ENCODE measurements at places on chromosomes 3 and 15. TPM values are rescaled to one million over a fixed set of nuclear protein-coding genes. Genes with fewer than 3 reads are reported as not detected.
A peak's percentile ranks its signal among the peaks of the same experiment; 100 is the strongest.

- peak; percentile 37 for DNase-seq
Measured at GRCh38 chr15:39582286-39582976, 1.6 kb downstream of the THBS1 start.

GRCh38 chr3:172247525-172248274 lies 200.6 kb downstream of the GHSR start:
- no peak for DNase-seq

GRCh38 chr15:43215961-43216360 lies 4.9 kb downstream of the EPB42 start:
- DNase-seq, result no peak

- DNase-seq, result peak; percentile 59
Measured at GRCh38 chr3:111617912-111618601, 22.9 kb upstream of the ZBED2 start.

DNA sequence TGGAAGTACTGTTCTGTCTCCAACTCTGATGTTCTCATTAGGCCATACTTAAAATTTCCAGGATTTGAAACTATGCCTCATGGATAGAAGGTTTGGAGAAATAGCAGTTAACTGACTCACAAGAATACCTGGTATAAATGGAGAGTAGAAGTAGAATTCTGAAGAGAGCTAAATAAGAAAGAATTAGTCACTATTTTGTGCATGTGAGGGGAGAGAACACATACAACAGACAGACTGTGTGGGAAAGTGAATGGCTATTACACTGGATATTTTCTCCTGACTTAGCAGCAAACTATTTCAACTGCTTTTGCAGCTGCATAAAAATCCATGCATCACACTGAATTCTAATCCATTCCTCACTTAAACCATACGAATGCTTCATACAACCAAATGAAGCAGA lies 71.3 kb downstream of the C3orf70 start:
- DNase-seq, result no peak

SLC12A1 gene
- not detected for total RNA-seq

GRCh38 chr3:98058244-98058960 lies 23.3 kb upstream of the GABRR3 start:
- DNase-seq, result no peak

- DNase-seq, result no peak
Measured at GRCh38 chr3:15557511-15557946, 36.0 kb upstream of the COLQ start.

FBN1 gene
- 144 TPM for total RNA-seq

CCDC39 gene
- total RNA-seq, result not detected

- no peak for DNase-seq
Measured at GRCh38 chr15:39183164-39183881, 397.6 kb upstream of the THBS1 start.

TRPM1 gene
- not detected for total RNA-seq

DNA sequence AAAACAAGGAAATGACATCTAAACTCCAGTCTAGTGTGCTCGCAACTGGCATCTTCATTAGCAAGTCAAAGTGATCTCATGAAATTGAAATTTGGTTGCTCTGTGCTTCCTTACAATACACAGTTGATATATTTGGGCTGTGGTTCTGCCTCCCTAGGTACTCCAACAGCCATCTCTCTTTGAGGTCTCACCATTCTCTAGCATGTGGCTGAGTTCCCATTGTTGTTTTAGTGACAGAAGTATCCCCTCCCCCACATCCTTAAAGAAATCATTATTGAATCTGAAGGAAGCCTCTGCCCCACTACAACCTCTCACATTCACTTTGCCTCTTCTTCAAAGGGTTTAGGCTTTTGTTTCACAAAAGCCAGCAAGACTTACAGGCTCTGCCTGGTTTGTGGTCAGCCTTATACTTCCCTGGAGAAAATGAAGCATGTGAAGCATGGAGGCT lies 516.5 kb downstream of the NLGN1 start:
- no peak for DNase-seq

DNA sequence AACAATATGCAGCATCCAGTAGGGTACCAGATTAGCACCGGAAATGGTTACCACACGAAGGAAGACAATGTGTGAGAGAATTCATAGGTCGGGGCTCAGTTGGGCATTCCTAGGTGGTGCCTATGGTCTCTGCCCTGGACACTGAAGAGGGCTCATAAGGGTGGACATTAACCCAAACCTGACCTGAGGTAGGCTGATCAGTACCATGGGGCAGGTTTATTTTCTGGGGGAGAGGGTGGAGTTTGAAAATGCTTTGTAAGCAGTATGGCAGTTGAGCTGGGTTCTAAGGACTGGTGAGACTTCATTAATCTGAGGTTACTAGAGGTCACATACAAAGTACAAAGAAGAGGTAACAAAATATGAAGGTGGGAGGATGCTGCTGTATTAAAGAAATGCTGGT lies 68.4 kb downstream of the RPL22L1 start:
- no peak for DNase-seq

DNA sequence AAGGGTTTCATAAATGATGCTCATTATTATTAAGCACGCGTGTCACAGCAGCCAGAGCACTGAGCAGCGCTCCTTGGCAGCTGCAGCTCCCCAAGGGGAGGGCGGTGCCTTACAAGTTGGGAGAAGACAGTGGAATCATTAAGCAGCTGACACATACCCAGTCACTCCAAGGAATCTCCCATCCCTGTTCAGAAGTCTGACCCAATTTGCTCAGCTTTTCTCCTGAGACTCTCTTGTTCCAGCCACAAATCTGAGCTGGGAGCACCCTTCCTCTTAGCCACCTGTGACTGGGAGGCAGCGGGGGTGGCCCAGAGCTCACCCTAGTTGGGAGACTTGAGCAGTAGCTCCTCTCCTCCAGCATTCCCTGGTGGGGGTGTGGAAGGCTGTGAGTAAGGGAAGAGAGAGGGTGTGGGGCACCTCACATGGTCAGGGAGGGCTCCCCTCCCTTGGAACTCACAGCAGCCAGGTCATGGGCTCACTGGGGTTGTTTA lies 64.3 kb downstream of the DUT start:
- DNase-seq, result no peak

MRPL3 gene
- total RNA-seq, result 76.5 TPM

DNA sequence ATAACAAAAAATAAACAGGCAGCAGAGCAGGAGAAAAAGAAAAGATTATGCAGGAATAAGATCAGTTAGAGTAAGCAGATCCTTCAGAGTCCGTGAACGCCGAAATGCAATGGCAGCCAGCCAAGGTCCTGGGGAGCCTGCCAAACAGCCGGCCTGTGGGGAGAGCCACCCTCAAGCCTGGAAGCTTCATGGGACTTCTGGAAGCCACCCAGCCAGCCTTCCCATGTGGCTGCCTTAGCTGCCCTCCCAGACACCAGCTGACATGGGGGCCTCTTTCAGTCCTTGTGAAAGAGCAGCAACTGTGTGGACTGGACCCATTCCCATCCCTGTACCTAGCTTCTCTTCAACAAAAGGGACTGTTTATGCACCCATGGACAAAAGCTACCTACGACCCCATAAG lies 64.9 kb upstream of the RAD18 start:
- DNase-seq, result peak; percentile 87

GATA2 gene
- total RNA-seq, result 43.0 TPM

- DNase-seq, result no peak
Measured at GRCh38 chr15:56672721-56673120, 60.6 kb downstream of the ZNF280D start.

- no peak for DNase-seq
Measured at GRCh38 chr3:6528951-6529350, 332.0 kb upstream of the GRM7 start.

GRCh38 chr3:197229178-197229577 lies 69.2 kb downstream of the DLG1 start:
- DNase-seq, result no peak

ALDH1L1 gene
- total RNA-seq, result 1.8 TPM

GRCh38 chr3:106249159-106249558 lies 380.3 kb upstream of the CBLB start:
- no peak for DNase-seq

CPLX3 gene
- total RNA-seq, result not detected

TMEM212 gene
- not detected for total RNA-seq

DNA sequence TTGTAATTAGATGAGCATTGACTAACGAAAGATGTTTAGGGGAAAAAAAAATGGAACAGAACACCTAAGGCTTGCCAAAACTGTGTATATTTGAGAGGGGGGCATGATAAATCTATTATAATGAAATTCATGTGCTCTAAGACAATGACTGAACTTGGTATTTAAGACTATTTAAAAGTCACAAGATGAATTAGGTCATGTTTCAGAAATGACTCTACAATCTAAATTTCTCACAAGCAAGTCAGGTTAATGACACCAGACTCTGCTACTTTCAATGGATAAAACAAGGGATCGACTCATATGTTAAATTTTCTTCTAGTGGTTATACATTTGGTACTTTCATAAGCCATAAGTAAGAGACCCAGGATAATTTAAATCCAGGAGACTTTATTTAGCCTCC lies 78.4 kb downstream of the DUT start:
- DNase-seq, result no peak

FETUB gene
- not detected for total RNA-seq

DNA sequence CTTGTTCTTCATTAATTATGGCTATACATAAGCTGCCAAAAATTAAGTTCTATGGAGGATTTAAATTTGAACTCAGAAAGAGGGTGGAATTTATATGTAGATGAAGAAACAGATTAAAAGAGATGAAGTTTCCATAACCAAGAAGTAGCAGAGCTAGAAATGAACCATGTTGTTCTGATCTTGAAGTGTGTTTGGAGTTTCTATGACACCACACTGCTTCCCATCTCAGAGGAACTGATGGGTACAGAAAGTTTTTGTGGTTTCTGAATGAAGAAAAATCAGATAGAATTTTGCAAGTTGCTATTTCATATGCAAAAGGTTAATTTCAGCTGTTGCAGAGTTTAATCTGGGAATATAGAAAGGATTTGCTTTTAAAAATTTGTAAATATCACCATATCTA lies 710.3 kb downstream of the PDCD6IP start:
- no peak for DNase-seq

SLC6A1 gene
- 1.7 TPM for total RNA-seq

OSTN gene
- total RNA-seq, result not detected

DNA sequence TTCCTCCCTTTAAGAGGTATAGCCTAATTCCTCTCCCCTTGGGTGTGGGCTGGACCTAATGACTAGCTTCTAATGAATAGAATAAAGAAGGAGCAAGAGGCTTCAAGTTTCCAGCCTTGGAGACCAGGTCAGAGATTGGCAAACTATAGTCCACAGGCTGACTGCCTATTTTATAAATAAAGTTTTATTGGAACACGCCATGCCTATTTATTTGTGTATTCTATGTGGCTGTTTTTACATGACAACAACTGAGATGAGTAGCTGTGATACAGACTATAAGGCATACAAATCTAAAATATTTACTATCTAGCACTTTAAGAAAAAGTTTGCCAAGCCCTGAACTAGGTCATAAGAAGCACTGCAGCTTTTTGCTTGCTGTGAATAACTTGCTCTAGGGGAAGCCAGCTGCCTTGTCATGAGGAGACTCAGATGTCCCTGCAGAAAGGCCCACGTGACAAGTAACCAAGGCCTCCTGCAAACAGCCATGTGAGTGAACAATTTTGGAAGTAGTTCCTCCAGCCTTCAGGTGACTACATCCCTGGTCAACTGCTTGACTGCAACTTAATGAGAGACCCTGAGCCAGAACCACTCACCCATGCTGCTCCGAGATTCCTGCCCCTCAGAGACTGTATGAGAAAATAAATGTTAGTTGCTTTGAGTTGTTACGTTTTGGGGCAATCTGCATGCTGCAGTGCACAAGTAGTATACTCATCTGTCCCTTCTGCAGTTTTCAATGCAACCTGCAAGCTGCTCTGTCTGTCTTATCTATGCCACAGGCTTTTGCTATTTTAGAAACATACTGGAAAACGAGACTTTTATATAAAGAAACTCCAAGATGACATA lies 21.1 kb upstream of the MAP3K13 start:
- no peak for DNase-seq

KY gene
- 0.10 TPM for total RNA-seq

GRCh38 chr3:36220173-36220572 lies 160.1 kb upstream of the STAC start:
- DNase-seq, result no peak

DNA sequence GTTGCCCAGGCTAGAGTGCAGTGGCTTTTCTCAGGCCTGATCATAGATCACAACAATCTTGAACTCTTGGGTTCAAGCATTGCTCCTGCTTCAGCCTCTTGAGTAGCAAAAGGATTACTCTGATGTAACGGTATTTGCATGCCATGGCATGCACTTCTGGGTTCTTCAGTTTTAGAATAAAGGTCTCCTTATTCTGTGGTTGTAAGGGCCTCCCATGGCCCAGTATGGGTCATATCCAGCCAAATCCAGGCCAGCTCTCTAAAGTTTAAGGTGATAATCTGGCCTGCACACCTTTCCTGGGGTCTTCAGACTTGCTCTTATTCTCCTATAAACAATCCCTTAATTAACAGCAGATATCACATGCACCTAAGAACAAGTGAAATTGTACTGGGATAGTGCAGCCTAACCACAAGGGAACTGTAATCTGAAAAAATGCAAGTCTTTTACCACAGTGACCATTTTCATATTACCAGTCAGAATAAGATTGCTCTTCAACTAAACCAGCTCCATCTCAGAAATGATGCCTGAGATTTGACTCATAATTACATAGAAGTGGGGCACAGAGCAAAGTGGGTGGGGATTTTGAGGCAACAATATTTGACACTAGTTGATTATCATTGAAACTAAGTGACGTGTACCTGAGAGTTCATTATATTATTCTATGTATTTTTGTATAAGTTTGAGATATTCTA lies 25.4 kb downstream of the COMMD2 start:
- no peak for DNase-seq

GRCh38 chr3:102224171-102224570 lies 210.6 kb upstream of the ZPLD1 start:
- no peak for DNase-seq

GRCh38 chr3:58666683-58667082 lies at the start of gene FAM3D:
Gene FAM3D, minus strand, starts transcription at chr3:58666774. Its CDS starts 11,211 bp downstream, at chr3:58655563.
- DNase-seq, result no peak

GRCh38 chr3:159339131-159339530 lies 537.3 kb downstream of the MFSD1 start:
- no peak for DNase-seq

GRCh38 chr3:39249453-39250115 lies 30.3 kb downstream of the CX3CR1 start:
- DNase-seq, result no peak

DNA sequence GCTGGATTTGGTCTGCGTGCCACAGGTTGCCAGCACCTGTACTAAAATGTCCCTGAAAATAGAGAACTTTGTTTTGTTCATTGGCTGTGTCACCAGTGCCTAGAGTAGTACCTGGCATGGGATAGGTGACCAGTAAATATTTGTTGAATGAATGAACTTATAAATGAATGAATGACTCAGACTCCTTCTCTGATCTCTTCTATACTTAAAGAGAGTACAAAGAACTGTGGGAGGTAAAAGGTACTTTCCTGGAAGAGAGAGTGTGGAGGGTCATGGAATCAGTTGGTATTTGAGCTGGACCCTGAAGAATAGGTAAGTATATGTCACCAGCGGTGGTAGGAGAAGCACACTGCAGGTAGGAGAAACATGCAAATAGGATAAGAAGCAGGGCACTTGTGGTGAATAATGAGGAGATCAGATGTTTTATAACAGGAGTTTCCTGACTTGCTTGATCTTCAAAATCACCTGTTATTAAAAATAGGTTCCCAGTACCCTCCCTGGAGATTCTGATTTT lies 149.4 kb downstream of the LPP start:
- no peak for DNase-seq

SLC24A5 gene
- 0.50 TPM for total RNA-seq
